Activated naive CD8-positive, alpha-beta T cell treated with anti-CD3 and anti-CD28 coated beads, Interleukin-2, amount 10 ng/mL, durations not matched to agents 7 days and 5 days (primary cell): ENCODE measurements at places on chromosomes 5 and 9. TPM values are rescaled to one million over a fixed set of nuclear protein-coding genes. Genes with fewer than 3 reads are reported as not detected.
A peak's percentile ranks its signal among the peaks of the same experiment; 100 is the strongest.

ECSCR gene
- total RNA-seq: not detected

LPAR1 gene
- total RNA-seq: not detected

GRCh38 chr5:55994495-55994997 lies at the start of gene IL6ST:
Gene IL6ST (minus strand): TSS chr5:55994963. CDS start chr5:55976278, 18,685 bp downstream.
- no peak for DNase-seq
- H3K27ac ChIP-seq: peak within 1 kb of the TSS; percentile 94
- H3K36me3 ChIP-seq: peaks cover 12% of the 10 kb centered on the region

DNA sequence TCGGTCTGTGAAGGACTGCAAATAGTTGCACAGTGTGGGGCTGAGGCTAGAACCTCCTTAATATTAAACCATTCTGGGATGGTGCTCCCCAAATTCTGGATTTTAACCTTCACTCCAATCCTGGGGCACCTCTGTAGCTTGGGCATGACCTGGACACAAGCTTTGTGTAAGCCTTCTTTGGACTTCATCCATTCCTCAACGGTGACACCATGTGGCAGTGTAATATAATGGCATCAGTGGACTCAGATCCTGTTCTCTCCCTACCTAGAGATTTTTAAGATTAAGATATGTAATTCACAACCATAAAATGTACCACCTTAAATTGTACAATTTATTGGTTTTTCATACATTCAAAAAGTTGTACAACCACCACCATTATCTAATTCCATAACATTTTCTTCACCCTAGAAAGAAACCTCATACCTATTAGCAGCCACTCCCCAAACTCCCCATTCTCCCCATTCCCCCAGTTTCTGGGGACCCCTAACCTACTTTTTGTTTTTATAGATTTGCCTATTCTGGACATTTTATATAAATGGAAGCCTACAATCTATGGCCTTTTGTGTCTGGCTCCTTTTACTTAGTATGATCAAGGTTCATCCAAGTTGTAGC lies 4.8 kb upstream of the PLGRKT start:
- no peaks in the 10 kb centered on the region for H3K27me3 ChIP-seq
- no peak overlapping the region for H3K4me3 ChIP-seq
- no peak overlapping the region for H3K27ac ChIP-seq
- DNase-seq: no peak

GRCh38 chr9:16441791-16442190 lies 428.7 kb downstream of the BNC2 start:
- H3K4me1 ChIP-seq: no peaks in the 10 kb centered on the region
- no peaks in the 10 kb centered on the region for H3K36me3 ChIP-seq
- no peaks in the 10 kb centered on the region for H3K27me3 ChIP-seq
- no peak for DNase-seq
- H3K27ac ChIP-seq: no peak overlapping the region

GRCh38 chr5:15285901-15286583 lies 213.9 kb upstream of the FBXL7 start:
- H3K36me3 ChIP-seq: no peaks in the 10 kb centered on the region
- H3K27ac ChIP-seq: no peak overlapping the region
- H3K27me3 ChIP-seq: no peaks in the 10 kb centered on the region
- no peak overlapping the region for H3K4me3 ChIP-seq

- no peaks in the 10 kb centered on the region for H3K27me3 ChIP-seq
- H3K36me3 ChIP-seq: no peaks in the 10 kb centered on the region
- H3K4me1 ChIP-seq: no peaks in the 10 kb centered on the region
- no peak overlapping the region for H3K4me3 ChIP-seq
Measured at GRCh38 chr9:12633016-12633765, 60.0 kb upstream of the TYRP1 start.

DNA sequence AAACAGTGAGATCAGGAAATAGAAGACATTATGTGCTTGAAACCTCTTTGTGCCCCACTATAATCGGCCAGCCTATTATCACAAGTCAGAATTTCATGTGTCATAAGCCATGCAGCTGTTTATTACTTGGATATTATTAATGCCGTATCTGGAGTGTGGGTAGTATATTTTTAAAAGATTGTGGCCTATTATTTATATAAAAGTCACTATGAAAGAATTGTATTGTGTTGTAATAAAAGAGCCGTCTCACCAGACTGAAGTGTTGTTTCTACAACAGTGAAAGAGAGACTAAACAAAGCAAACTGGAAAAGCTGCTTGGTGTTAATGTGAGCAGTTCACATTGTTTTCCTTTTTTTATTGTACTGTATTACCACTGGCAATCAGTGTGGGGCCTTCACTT lies 449.1 kb downstream of the PSAT1 start:
- no peak overlapping the region for H3K27ac ChIP-seq
- no peaks in the 10 kb centered on the region for H3K4me1 ChIP-seq
- H3K36me3 ChIP-seq: no peaks in the 10 kb centered on the region
- H3K4me3 ChIP-seq: no peak overlapping the region
- no peak for DNase-seq
- H3K27me3 ChIP-seq: no peaks in the 10 kb centered on the region
